Left colon (tissue), 2 donors: ENCODE measurements at places on chromosomes 16 and 17. TPM values are rescaled to one million over a fixed set of nuclear protein-coding genes. Genes with fewer than 3 reads are reported as not detected.

DNA sequence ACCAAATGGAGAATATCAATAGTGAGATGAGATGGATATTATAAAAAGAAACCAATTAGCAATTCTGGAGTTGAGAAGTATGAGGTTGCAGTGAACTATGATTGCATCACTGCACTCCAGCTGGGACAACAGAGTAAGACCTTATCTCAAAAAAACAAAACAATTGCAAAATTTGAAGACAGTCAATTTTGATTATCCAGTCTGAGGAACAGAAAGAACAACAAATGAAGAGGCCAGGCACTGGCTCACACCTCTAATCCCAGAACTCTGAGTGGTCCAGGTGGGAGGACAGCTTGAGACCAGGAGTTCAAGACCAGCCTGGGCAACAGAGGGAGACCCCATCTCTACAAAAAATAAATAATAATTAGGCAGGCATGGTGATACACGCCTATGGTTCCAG lies 35.0 kb downstream of the USP32 start:
- no peak for DNase-seq

GRCh38 chr17:75341784-75342486 lies 52.7 kb upstream of the SLC25A19 start:
- DNase-seq: no peak

- DNase-seq: no peak
These were observed 63.6 kb downstream of the NUP93 start for GRCh38 chr16:56793492-56793891.

DNA sequence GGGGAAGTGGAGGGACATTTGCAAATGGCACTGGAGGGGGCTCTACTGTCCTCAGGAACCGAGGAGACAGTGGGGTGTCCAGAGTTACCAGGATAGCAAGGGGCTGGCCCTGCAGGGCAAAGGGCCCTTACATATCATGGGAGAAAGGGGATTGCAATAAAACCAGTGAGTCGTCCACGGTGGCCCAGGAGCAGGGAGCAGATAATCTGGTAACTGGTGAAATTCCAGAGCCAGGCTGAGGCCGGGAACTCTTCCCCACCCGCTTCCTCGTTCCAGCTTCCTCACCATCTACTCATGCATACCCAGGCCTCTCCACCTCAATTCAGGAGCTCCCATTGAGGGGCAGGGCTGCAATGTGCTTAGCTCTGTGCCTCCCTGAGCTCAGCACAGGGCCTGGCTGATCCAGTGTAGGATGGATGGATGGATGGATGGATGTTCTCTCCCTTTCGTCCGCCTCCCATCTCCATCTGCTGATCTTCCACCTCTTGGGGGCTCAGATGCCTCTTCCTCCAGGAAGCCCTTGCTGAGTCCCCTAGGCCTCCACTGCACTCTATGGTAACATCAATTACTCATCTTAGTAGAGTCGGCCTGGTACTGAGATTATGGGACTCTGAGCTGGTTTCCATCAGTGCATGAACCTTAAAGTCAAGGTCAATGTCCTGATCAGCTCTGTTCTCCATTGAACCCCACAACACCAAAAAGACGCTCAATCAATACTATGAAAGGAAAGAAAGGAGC lies 41.2 kb upstream of the NDRG4 start:
- DNase-seq: no peak

- DNase-seq: peak; percentile 94
These were observed 3.3 kb upstream of the SREBF1 start for GRCh38 chr17:17839791-17840707.

- no peak for DNase-seq
These were observed 8.7 kb downstream of the DNAI2 start for GRCh38 chr17:74282587-74283370.

GRCh38 chr16:87415441-87415840 lies 23.3 kb downstream of the MAP1LC3B start:
- no peak for DNase-seq

The SLC12A3 gene
- 0.11 TPM for total RNA-seq

The KRT12 gene
- total RNA-seq: 1.2 TPM
